ENCODE measurements at places on chromosomes 5 and 9. TPM values are rescaled to one million over a fixed set of nuclear protein-coding genes. Genes with fewer than 3 reads are reported as not detected.

GRCh38 chr9:89778100-89779090, 173.6 kb downstream of the GADD45G start:
- no peak overlapping the region for H3K4me3 ChIP-seq
- peaks cover 3% of the 10 kb centered on the region for H3K27me3 ChIP-seq
- H3K27ac ChIP-seq, result no peak overlapping the region
- no peaks in the 10 kb centered on the region for H3K36me3 ChIP-seq

DNA sequence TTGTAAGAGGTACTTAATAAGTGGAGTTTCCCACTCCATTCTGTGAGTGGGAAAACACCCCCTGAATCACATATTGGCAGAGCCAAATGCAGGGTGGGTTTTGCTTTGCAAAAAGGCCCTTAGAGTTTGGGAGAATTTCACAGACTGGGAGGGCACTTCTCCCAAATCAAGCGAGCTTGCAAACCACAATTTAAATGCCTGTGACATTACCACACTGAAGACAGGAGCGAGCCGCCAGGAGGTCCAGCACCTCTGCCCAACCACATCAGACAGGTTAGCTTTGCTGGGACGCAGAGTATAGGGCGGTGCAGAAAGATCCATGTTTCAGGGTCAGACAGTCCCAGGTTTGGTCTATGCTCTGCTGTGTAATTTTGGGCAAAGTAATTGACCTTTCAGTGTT, 2.3 kb downstream of the ALAD start:
- DNase-seq, result no peak
- no peak overlapping the region for H3K27ac ChIP-seq
- H3K27me3 ChIP-seq, result no peaks in the 10 kb centered on the region

DNA sequence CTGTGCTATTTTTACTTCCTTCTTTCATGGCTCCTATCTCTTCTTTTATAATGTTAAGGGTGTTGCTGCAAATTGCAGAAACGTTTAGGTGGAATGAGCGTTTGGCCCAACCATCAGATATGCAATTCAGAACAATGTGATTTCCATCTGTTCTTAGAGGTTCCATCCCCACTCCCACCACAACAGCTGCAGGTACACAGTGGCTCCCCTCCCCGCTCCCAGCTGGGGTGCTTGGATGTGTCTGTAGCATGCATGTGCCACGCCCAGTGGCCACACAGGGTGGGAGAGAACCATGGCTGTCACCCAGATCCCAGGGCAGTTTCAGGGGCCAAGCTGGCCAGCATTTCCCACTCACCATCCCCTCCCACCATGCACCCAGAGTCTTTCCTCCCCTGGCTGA, 62.2 kb downstream of the ACTL7B start:
- no peaks in the 10 kb centered on the region for H3K36me3 ChIP-seq
- DNase-seq, result no peak
- peaks cover 2% of the 10 kb centered on the region for H3K27me3 ChIP-seq
- H3K4me3 ChIP-seq, result no peak overlapping the region

GRCh38 chr9:134922066-134922931, 4.6 kb upstream of the FCN1 start:
- H3K4me3 ChIP-seq, result no peak overlapping the region
- H3K27ac ChIP-seq, result no peak overlapping the region
- peaks cover 8% of the 10 kb centered on the region for H3K27me3 ChIP-seq
- DNase-seq, result peak; percentile 80
- no peaks in the 10 kb centered on the region for H3K36me3 ChIP-seq

GRCh38 chr9:36025746-36026145, 11.0 kb upstream of the RECK start:
- H3K4me1 ChIP-seq, result peaks cover 20% of the 10 kb centered on the region
- H3K27ac ChIP-seq, result no peak overlapping the region
- no peak overlapping the region for H3K4me3 ChIP-seq
- H3K36me3 ChIP-seq, result no peaks in the 10 kb centered on the region
- H3K27me3 ChIP-seq, result no peaks in the 10 kb centered on the region

- H3K27ac ChIP-seq, result no peak overlapping the region
- no peak for DNase-seq
- H3K27me3 ChIP-seq, result peaks cover 22% of the 10 kb centered on the region
- H3K36me3 ChIP-seq, result no peaks in the 10 kb centered on the region
- no peak overlapping the region for H3K4me3 ChIP-seq
- H3K4me1 ChIP-seq, result peaks cover 6% of the 10 kb centered on the region
Observed at GRCh38 chr9:85155352-85155751, 485.8 kb downstream of the NTRK2 start.

ZNF169 gene
- 4.7 TPM for total RNA-seq
